ENCODE measurements at places on chromosomes 7 and 10.

- DNase-seq, result no peak
These were observed 39.1 kb downstream of the ADARB2 start for GRCh38 chr10:1698185-1698584.

- DNase-seq, result peak; percentile 25
These were observed 50.4 kb downstream of the CFAP46 start for GRCh38 chr10:132892004-132892403.

DNA sequence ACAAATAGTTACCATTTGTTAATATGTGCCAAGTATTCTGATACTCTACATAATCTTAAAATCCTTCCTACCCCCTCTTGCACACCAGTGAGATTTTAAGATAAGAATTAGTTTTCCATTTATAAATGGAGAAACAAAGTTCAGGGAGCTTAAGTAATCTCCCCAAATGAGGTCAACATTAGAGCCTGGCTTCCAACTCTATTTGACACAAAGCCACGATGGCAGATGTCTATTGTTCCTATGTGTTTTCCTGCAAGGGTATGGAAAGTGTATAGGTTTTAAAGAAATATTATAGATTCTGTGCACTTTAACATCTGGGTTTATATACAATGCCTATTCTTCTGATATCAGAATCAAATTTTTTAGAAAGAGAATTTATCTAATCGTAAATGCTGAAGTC lies 143.9 kb upstream of the SEMA3C start:
- no peak for DNase-seq

DNA sequence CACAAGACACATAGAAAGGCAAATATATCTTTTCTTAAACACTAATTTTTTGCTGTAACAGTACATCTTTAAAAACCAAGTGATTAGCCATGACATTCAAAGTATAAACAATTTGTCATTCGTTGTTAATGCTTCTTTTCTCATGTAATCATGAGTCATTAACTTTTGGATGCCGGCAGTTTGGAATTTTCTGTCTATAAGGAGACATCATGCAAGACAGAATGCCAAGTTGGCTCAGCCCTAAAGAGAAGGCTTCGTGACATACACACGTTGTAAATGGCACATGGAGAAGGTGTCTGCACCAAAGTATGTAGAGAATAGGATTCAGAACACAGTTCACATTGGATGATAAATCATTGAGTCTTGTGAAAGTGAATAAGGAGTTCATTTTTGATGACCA lies 35.9 kb downstream of the CCDC3 start:
- DNase-seq, result no peak

DNA sequence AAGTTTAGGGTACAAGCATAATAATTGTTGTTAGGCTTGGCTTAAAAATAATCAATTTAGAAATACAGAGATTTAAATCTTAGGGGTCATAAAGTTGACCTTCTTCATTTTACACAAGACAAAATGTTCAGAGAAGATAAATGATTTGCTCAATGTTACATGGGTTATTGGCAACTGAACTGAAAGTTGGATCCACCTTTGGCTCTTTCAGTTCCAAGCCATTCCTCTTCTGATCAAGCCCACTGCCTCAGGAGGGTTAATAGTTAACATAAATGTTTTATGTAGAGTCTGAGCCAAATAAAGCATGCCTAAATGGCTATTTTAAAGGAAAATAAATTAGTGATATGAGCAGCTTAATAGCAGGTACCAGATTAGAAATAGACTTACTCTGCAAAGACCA lies 79.1 kb upstream of the RHOBTB1 start:
- DNase-seq, result no peak

DNA sequence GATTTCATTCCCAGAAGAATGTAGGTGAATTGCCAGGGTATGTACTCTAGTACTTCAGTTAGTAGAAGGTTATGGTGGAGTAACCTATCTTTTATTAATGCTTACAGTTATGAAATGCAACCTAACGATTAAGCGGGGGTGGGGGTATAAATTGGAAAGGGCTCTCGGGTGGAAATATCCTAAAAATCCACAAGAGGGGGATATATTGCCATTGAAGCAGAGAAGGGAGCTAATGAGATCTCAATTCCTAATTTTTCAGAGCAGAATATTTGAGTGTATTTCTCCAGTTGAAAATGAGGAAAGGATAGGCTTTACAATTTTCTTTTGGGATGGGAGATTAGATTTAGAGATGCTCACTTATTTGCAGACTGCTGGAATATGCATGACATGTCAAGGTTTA lies 90.8 kb downstream of the DNAJB9 start:
- no peak for DNase-seq
